CD4-positive, alpha-beta T cell treated with Interferon alpha-2 for 1 hour (primary cell): ENCODE measurements at places on chromosomes 16 and 17.

DNA sequence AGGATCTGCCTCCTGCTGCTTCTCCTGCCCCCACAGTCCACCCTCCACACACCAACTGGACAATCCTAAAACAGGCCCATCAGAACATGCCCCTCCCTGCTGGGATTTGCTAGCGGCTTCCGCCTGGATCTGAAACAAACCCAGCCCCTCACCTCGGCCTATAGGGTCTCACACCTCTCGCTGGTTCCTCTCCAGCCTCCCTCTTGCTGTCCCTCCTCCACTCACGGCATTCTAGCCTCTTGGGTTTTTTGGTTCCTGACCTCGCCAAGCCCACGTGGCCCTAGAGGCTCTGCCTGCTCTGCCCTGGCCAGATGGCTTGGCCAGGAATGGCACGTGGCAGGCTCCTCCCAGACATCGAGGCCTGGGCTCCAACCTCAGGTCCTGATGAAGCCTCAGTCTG is 15.7 kb upstream of the MTSS2 start:
- DNase-seq: no peak

DNA sequence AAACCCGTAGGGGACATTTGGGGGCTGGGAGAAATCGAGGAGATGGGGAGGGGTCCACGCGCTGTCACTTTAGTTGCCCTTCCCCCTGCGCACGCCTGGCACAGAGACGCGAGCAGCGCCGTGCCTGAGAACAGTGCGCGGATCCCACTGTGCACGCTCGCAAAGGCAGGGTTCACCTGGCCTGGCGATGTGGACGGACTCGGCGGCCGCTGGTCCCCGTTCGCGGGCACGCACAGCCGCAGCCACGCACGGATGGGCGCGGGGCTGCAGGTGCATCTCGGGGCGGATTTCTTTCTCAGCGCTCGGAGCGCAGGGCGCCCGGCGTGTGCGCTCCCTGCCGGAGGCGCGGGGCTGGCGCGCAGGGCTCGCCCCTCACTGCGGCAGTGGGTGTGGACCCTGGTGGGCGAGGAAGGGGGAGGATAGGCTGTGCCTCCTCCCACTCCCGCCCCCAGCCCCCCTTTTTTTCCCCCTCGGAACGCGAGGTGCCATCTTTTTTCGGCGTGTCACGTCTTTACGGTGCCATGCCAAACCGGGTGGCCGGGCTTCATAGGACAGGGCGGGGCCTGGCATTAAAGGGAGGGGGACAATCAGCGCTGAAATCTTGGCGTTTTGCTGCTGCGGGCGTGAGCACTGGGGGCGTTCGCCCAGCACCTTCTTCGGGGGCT is 1.1 kb downstream of the MAPT start:
- DNase-seq: no peak

- no peak for DNase-seq
Measured at GRCh38 chr16:9836118-9836736, 346.0 kb downstream of the GRIN2A start.

DNA sequence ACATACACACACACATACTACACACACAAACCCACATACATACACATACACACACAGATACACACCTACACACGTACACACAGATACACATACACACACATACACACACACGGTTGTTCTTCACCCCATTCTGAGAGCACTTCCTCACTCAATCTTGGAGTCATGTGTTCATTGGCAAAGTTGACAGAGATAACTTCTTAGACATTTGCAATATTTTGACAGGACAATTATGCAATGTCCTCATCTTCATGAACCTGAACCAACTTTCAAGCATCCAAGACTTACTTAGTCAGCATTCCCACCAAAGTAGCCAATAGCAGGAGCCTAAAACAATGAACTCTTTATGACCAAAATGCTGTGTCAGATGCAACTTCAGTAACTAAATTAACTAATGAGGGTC is 77.1 kb upstream of the DNAH17 start:
- DNase-seq: no peak

GRCh38 chr16:10493276-10493675 is 87.1 kb downstream of the EMP2 start:
- no peak for DNase-seq

GRCh38 chr16:11014136-11014535 is 69.8 kb downstream of the CLEC16A start:
- DNase-seq: no peak

- no peak for DNase-seq
Measured at GRCh38 chr16:30858829-30859423, 35.0 kb downstream of the BCL7C start.

- no peak for DNase-seq
Measured at GRCh38 chr17:64750891-64751677, 89.0 kb upstream of the SMURF2 start.

GRCh38 chr17:4536742-4537411 is 18.3 kb downstream of the MYBBP1A start:
- DNase-seq: no peak

GRCh38 chr17:74104921-74105320 is 98.6 kb upstream of the RPL38 start:
- no peak for DNase-seq

GRCh38 chr16:4362476-4363135 is 9.0 kb upstream of the VASN start:
- DNase-seq: no peak

GRCh38 chr16:82042144-82042543 is 7.1 kb downstream of the HSD17B2 start:
- no peak for DNase-seq

DNA sequence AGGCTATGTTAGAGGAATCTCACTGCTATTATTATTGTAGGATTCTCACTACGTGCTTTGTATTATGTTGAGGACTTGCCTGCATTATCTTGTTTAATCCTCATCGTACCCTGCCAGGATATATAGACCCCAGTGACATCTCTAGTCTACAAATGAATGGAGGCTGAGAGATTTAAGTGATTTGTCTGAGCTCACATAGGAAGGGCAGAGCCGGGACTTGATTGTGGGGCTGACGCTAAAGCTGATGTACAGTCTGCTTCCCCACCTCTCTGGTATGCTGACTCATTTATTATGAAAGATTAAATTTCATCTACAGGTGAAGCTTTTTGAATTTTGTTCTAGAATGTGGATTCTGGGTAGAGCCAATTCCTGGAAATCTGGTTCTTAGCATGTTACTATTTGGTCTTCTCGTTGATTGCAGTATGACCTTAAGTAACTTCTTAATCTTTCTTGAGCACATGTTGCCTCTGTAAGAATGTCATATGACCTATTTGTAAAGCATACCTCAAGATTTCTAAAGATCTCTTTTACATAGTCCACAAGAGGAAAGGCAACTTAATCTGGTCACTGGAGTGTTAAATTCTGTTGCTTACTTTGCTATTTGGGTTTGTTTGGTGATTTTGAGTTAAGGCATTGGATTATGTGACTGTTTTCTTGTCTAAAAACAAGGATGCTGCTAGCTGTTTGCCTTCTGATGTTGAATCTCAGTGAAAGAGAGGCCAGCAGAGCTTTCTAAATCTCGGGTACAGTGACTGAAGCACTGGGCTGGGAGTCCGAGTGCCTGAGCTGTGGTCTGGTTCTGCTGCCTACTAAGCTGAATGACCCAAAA is 12.4 kb downstream of the METTL9 start:
- DNase-seq: no peak

DNA sequence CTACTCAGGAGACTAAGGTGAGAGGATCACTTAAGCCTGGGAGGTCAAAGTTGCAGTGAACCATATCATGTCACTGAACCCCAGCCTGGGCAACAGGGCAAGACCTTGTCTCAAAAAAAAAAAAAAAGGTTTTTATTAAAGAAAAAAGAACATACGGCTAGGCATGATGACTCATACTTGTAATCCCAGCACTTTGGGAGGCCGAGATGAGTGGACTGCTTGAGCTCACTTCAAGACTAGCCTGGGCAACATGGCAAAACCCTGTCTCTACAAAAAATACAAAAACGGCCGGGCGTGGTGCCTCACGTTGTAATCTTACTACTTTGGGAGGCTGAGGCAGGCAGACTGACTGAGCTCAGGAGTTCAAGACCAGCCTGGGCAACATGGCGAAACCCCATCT is 38.4 kb downstream of the RANBP10 start:
- DNase-seq: no peak

- peak; percentile 39 for DNase-seq
Measured at GRCh38 chr17:38663125-38663751, 11.5 kb downstream of the EPOP start.

GRCh38 chr17:73847952-73848351 is 203.7 kb upstream of the SDK2 start:
- no peak for DNase-seq

GRCh38 chr16:27724482-27725235 is 174.7 kb downstream of the KATNIP start:
- DNase-seq: no peak

DNA sequence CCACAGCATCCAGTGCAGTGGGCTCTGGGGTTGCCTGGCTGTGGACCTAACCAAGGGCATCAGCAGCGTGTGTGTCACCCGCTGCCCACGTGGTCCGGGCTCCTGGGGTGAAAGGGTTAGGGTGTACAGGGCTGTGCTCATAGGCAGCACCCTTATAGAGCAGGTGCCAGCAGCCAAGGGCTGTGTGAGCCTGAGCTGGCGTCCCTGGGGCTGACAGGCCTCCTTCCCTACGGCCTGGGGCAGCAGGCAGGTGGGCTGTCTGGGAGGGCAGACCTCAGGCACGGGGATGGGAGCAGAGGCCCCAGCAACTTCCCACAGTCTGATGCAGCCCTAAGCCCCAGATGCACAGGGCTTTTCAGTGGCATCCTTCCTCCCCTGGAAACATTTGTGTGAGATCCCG is 13.9 kb downstream of the CD300A start:
- no peak for DNase-seq

DNA sequence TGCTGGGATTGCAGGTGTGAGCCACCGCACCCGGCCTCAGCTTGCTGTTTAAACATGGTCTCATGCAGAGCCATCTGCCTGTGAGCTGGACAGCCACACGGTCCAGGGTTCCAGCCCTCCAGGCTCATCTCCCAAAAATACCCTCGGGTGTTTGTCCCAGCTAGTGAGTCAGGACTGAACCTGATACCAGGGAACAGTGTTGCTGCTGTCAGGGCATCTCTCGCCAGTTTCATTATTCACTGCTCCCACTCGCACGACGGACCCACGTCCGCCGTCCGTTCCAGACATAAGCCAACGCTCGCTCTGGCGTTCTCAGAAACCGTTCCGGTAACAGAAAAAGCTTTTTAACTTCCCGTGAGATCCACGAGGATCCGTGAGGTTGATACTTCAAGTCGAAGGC is 77.6 kb downstream of the NXN start:
- DNase-seq: no peak

GRCh38 chr16:12513791-12514175 is 289.9 kb downstream of the CPPED1 start:
- no peak for DNase-seq

DNA sequence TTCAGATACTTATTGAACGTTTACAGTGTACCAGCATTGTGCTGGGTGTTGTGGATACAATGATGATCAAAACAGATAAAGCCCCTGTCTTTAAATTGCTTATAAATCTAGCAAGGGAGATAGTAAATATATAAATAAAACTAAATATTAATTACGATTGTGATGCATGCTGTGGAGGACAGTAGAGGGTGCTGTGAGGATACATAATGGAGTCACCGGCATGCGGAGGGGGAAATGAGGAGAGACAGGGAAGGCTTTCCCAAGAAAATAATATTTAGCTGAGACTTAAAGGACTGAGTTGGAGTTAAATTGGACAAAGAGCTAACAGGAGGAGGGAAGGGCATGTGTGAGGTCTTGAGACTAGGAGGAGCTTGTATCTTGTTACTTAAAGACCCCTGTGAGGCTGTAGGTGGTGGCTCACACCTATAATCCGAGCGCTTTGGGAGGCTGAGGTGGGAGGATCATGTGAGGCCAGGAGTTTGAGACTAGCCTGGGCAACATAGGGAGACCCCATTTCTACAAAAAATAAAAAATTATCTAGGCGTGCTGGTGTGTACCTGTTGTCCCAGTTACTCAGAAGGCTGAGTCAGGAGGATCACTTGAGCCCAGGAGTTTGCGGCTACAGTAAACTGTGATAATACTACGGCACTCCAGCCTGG is 2.4 kb downstream of the DHRS7B start:
- DNase-seq: no peak

DNA sequence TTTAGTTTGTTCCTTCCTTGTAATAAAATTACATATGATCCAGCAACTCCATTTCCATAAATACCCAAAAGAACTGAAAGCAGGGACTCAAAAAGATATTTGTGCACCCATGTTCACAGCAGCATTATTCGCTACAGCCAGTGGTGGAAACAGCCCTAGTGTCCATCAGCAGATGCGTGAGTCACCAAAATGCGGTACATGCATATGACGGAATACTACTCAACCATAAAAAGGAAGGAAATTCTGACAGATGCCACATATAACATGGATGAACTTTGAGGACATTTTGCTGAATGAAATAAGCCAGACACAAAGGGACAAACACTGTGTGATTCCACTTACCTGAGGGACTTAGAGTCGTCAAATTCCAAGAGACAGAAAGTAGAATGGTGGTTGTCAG is 9.1 kb upstream of the SLC47A2 start:
- peak; percentile 25 for DNase-seq

DNA sequence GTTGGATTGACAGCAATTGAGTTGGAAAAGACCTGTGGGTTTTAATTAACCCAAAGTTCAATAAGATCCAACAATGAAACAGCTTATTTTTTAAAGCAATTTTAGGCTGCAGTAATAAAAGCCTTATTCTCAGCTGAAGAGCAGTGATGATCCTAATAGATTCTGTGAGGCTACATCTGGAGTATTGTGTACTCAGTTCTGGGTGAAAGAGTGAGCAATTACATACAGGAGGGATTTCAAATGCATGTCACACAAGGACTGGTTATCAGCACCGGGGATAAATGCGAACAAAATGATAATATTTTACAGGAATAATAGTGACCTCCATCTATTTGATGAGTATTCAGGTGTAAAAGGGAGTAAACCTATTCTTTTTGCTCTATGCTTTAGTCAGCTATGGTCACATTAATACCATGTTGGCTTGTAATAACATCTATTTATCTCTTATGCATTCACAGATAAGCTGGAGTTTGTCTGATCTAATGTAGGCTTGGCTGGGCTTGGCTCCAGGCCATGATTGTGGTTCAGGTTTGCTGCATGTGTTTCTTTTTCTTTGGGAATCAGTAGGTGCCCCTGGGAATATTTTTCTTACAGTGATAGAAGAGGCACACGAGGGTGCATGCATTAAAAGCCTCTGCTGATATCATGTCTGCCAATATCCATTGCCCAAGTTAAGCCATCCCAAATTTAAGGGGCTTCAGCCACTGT is 22.2 kb upstream of the TOX3 start:
- no peak for DNase-seq

DNA sequence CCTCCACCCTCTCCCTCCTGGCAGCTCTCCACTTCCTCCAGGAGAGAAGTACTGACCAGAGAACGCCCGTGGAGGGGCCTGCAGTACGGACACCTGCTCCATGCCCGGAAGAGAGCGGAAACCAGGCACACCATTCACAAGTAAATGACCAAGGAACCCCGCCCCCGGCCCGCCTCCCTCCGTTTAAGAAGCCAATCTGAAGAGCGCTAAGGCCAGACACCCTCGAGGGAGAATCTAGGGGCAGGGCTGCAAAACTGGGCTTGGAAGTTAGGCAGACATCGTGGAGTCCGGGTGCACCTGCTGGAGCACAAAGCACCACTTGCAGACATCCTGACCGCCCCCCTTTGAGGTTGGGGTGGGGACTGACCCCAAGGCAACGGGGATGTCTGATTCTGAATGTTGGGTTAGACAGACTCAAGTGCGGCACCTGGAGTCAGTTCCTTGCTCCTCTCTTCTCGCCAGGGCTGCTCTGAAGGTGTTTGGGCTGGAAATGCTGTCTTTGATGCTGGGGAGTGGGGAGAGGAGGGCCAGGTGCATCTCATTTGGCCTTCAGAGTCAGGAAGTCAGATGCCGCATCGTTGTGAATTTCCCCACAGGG is 964 bp upstream of the FAAP100 start:
- DNase-seq: peak; percentile 81

- peak; percentile 84 for DNase-seq
Measured at GRCh38 chr17:47698749-47699535, 5.0 kb downstream of the TBKBP1 start.
